Skeletal muscle cell (primary cell): ENCODE measurements at places on chromosomes 3 and 15.

- DNase-seq, result no peak
Observed at GRCh38 chr3:153951276-153951675, 169.9 kb upstream of the ARHGEF26 start.

- no peak for DNase-seq
Observed at GRCh38 chr3:156525808-156526207, 29.1 kb downstream of the SSR3 start.

DNA sequence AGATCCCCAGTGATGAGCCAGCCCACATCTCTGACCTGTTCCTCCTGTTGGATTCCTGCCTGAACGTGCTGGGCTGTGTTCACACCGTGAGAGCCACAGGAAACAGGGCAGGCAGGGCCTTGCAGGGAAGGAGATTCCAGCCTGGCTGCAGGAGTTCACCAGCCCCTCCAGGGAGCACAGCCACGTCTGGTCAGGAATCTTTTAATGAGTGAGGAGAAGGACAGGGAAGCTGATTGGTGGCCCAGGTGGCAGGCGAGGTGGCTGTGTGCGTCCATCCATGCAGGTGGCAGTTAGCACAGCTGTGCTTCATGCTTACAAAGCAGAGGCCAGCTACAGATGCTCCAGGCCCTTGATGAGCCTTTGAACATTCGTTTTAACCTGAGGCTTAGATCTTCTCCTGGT is 10.5 kb downstream of the LRRK1 start:
- no peak for DNase-seq

DNA sequence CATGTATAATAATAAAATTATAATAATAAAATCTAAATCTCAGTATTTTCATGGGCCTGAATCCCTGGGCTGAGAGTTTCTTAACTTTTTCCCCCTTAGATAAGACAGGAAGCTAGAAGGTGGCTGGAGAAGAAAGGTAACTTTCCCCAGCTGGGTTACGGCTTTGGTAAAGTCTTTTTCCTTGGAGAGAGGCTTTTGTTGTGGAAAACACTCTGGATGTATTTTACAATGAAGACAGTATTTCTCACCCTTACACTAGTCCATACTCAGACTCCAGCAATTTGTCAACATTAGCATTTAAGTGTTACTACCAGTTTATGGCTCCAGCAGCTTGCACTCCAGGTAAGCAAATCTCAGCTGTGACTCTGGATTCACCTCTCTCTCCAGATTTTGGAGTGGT is 34.9 kb downstream of the APH1B start:
- no peak for DNase-seq

- no peak for DNase-seq
Observed at GRCh38 chr3:195767792-195768191, 43.9 kb downstream of the MUC4 start.

- DNase-seq, result no peak
Observed at GRCh38 chr15:31070867-31071266, 30.7 kb downstream of the TRPM1 start.

DNA sequence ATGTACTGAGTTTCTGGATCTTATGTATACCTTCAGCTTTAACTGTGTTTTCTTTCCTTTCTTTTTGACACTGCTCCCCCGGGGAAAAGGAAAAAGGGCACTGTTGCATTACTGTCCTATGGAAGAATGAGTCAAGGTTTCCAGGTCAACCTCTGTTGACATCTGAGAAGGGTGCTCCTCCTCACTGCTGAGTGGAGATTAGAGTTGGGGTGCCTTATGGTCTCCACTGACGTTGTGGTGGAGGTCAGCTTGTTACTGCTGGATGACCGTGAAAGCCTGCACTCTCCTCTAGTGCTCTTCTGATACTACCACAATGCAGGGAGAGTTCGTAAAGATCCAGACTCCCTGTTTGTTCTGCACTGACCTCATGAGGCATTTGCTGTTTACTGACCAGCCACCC is 252.1 kb upstream of the GRM7 start:
- no peak for DNase-seq

GRCh38 chr15:61034678-61035291 is 194.3 kb downstream of the RORA start:
- no peak for DNase-seq

DNA sequence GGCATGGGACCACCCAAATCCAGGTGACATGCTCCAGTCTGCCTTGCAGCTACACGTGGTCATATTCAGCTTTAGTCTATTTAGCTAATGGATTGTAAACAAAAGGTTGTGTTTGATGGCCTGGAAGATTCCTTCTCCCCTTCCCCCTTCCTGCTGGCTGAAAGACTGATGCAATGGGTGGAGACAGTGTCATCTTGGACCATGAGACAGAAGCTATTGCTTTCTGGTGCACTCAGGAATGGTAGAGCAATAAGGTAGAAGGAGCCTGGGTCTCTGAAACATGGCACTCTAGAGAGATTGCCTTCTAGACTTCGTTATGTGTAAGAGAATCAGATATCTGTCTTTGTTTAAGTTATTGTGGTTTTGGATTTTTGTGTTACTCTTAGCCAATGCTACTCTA is 25.7 kb upstream of the PTX3 start:
- DNase-seq, result no peak

DNA sequence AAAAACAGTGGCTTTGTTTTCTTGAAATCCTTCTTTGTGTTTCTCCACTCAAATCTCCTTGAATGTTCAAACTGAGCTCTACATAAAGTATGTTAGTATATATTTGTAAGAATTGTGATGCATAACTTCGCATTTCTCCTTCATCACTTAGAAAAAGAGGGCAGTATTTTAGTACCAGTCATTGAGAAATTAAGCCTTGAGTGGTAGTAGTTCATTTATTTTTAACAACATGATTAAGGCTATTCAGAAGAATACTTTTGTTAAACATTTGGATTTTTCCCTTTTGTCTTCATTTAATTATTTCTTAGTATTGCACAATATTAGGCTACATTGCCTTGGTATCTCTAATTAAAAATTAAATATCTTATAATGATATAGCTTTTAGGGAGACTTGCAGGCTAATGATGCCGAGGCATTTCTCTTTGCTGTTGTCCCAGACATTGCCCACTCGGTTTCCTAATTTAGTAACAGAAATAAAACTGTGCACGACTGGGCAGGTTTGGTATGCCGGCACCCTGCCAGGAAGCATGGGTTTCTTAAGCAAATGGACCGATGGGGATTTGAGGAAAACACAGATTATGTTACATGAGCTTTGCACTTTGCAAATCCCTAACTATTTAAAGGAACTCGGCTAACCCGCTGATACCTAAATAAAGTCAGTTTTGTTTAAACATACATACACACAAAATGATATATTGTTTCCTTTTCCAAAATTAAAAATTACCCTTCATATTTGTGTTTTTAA is 54.7 kb downstream of the LRRC28 start:
- peak; percentile 89 for DNase-seq

DNA sequence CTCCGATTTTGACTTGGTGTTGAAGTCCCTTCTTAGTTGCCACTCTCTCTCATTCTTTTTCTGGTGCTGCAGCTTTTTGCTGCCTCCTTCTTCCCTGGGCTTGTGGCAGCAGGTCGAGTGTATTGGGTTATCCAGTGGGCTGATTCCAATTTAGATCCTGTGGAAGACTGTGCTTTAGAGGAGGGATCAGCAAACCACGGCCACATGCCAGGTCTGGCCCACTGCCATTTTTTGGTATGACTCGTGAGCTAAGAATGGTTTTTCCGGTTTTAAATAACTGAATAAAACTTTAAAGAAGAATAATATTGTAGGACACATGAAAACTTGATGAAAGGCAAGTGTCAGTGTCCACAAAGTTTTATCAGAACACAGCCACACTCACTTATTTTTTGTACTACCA is 330.5 kb downstream of the ROBO2 start:
- peak; percentile 44 for DNase-seq

DNA sequence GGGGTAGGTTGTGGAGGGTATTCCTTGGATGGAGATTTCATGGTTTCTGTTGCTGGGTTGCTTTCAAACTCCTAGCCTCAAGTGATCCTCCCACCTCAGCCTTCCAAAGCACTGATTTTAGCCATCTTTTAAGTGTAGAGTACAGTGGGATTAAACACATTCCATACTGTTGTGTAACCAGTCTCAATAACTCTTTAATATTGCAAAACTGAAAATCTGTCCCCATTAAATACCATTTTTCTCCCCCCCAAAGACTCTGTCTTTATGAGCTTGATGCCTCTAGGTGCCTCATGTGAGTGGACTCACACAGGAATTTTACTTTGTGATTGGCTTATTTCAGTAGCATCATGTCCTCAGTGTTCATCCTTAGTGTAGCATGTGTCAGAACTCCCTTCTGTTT is 74.7 kb upstream of the ATP10A start:
- DNase-seq, result no peak

GRCh38 chr3:175326041-175326440 is 466.9 kb downstream of the NAALADL2 start:
- no peak for DNase-seq

GRCh38 chr15:59794229-59794886 is 105.2 kb upstream of the BNIP2 start:
- DNase-seq, result no peak

- no peak for DNase-seq
Observed at GRCh38 chr15:80787316-80787715, 8.1 kb downstream of the CEMIP start.

- no peak for DNase-seq
Observed at GRCh38 chr15:101068961-101069653, 149.9 kb downstream of the LRRK1 start.

DNA sequence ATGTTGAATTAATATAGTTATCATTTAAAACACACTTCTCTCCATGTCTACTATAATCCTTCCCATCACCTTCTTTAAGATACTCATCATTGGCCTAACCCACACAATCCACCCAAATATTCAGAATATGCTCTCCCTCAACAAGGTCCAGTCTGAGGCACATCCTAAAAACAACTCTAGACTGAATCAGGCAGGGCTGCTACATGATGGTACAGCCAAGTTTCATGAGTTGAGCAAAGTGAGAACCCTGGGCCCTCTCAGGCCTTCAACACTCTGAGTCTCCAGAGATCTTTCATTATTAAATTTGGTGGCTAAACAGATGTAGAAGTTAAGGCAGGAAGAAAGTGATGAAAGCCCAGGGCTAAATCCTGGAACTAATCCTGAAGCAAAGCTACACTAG is 16.2 kb downstream of the ZNF148 start:
- no peak for DNase-seq

DNA sequence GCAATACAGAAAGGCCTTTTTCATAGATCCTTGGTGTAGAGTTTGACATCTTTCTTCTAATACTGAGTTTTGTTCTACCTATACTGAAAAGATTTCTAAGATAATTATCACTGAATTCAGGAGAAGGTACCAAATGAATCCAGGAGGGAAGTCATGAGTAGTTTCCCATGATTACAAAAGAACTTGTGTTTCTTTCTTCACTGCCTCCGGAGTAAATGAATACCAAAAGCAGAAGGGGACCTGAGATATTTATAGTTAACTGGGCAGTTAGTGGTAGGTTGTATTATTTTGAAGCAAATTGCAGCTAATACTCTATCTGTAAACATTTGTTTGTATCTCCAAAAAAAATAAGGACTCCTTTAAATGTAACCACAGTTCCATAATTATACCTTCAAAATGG is 175.4 kb downstream of the SUCNR1 start:
- DNase-seq, result no peak

DNA sequence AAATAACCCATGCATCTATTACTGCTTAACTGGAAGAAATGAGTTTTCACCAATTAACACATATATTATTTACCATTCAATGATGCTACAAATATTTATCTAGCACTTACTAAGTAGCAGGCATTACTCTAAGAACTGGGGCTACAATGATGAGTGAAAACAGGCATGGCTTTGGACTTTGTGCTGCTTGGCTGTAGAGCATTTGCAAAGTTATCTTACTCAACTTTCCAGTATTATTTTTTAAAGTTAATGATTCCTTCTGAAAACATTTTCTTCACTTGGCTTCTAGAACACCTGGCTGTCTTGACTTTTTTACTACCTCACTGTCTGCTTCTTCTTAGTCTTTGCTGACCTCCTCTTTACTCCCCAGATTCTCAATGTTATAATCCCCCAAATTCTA is 1.8 kb downstream of the C3orf33 start:
- DNase-seq, result no peak

- no peak for DNase-seq
Observed at GRCh38 chr3:191721390-191721861, 260.5 kb downstream of the PYDC2 start.

DNA sequence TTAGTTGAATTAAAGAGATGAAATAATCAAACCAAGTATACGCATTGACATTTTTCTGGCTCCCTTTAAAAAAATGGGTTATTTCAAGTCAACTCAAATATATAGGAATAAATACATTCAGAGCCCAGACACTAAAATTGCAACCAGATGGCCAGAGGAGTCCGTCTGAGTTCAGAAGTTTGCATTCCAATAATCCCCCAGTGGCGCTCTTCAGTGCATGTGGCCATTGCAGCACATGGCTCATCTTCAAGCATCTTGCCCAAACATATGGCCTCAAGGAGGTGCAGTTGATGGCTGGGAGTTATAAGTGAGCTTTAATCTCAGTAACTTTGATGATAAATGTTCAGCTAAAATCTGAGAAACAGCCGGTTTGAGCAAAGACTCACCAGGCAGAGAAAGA is 295.8 kb upstream of the LRRN1 start:
- no peak for DNase-seq

DNA sequence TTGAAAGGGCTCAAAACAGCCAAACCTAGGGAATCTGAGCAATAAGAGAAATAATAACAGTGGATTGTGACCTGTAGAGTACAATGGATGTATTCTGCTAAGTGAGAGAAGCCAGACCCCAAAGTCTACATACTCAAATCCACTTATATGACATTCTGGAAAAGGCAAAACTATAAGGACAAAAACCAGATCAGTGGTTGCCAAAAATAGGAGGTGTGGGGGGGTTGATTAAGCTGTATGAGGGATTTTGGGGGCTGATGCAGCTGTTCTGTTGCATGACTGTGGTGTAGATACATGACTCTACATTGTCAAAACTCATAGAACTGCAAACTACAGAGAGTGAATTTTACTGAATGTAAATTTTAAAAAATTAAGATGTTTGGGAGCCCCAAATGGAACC is 20.1 kb upstream of the CGNL1 start:
- no peak for DNase-seq

DNA sequence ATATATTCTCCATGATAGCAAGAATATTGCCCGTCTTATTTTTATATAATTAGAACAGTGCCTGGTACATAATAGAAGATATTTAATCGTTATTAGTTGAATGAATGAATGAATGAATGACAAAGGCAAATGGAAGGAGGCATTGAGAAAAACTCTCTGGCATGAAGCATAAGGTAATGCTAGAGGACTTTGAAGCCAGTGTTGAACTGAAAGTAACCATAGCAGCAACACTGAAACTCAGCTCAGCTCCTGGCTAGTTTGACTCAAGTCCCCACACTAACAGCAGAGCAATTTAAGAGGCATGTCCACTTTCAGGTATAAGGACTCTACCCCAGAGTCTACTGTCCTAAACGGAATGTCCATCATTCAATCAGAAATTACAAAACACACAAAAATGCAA is 227.0 kb downstream of the CPNE4 start:
- DNase-seq, result no peak

GRCh38 chr3:48507256-48508061 is 3.5 kb upstream of the SHISA5 start:
- DNase-seq, result peak; percentile 27

- DNase-seq, result no peak
Observed at GRCh38 chr3:39021465-39022285, 30.1 kb downstream of the SCN11A start.

- no peak for DNase-seq
Observed at GRCh38 chr3:25781758-25782594, 1.3 kb downstream of the NGLY1 start.
